Left ventricle myocardium superior (tissue), 1 donor: ENCODE measurements at places on chromosomes 12 and 14. TPM values are rescaled to one million over a fixed set of nuclear protein-coding genes. Genes with fewer than 3 reads are reported as not detected.

DNA sequence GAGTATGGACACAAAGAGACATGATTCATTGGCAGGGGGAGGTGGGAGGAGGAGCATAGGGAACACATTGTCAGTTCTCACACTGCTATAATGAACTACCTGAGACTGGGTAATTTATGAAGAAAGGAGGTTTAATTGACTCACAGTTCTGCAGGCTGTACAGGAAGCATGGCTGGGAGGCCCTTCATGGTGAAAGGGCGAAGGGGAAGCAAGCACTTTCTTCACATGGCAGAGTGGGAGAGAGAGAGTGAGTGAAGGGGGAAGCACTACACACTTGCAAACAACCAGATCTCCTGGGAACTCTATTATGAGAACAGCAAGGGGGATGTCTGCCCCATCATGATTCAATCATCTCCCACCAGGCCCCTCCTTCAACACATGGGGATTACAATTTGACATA is 391.8 kb downstream of the BMP4 start:
- no peak for DNase-seq

SLC2A14 gene
- not detected for total RNA-seq

SERPINA9 gene
- not detected for total RNA-seq

LEMD3 gene
- total RNA-seq, result 16.8 TPM

GRCh38 chr14:77909911-77910310 is 110.0 kb downstream of the ADCK1 start:
- no peak for DNase-seq

FLRT2 gene
- total RNA-seq, result 4.6 TPM

ACOT4 gene
- 0.84 TPM for total RNA-seq

DNA sequence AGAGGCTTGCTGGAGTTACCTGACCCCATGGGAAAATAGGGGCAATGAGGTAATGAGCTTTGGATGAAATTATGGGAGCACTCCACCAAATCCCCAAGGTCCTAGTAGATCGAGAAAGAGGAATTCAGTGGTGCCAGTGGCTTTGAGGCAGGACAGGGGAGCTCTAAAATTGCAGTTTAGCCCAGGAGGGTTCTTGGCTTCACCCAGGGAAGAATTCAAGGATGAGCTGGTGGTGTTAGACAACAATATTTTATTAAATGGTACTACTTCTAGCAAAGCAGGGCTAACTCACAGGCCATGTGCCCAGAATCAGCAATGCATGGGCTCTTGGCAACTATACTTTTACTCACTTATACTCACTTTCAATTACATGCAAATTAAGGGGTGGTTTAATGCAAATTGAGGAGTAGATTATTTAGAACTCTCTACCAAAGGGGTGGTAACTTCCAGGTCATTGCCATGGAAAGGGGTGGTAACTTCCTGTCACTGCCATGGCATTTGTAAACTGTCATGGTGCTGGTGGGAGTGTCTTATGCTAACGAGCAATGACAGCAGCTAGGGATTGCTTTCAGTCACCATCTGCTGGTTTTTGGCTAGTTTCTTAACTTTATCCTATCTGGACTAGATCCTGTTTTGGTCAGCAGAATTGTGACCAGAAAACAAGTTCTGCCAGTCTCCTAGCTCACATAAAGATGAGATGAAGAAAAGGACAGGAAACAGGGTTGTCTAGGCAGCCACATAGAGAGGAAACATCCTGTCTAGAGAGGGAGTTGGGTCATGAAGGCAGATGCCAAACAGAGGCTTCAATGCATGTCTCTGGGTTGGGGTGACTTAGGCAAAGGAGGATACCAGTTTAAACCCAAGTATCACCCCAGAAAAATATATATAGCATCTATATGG is 64.7 kb downstream of the ZNF641 start:
- no peak for DNase-seq

DNA sequence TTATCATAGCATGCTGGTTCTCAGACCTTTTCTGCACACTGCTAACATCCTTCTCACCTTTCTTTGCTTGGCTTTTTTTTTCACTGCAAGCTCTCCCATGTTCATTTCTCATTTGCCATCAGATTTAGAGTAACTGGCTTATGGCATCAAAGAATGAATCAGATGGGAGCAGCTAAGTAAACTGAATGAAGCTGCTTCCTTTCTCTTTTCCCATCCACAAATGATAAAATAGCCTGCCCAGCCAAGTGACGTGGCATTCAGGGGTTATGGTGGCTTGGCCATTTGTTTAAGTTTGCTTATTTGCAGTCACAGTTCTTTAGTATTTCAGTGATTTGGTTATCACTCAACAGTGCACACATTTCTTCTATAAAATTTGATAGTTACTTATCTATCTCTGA is 708.6 kb downstream of the DIO2 start:
- DNase-seq, result no peak

DNA sequence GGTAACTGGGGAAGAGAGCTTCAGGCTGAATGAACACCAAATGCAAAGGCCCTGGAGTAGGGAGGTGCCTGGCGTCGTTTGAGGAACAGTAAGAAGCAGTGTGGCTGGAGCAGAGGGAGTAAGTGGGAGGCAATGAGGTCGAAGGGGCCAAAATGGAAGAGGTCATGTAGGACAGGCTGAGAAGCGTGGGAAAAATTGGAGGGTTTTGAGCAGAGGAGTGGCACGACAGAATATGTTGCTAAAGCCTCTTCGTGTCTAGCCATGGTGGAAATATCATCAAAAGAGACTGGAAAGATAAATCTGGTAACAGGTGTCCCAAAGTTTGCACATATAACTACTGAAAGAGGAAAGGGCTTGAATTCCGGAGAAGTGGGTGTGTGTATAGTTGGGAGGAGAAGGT is 1.9 kb downstream of the TRIM9 start:
- DNase-seq, result no peak
